Upper lobe of left lung (tissue), 6 donors: ENCODE measurements at places on chromosomes 16 and 17. TPM values are rescaled to one million over a fixed set of nuclear protein-coding genes. Genes with fewer than 3 reads are reported as not detected.

Gene CIBAR2
- 0.40 TPM for total RNA-seq

- no peak for DNase-seq
- H3K27me3 ChIP-seq, result no peaks in the 10 kb centered on the region
- peaks cover 10% of the 10 kb centered on the region for H3K4me1 ChIP-seq
These were observed 17.0 kb downstream of the MAP1LC3B start for GRCh38 chr16:87409153-87409552.

GRCh38 chr16:46850619-46851555, 19.9 kb upstream of the C16orf87 start:
- no peak for DNase-seq
- H3K4me3 ChIP-seq, result no peak overlapping the region
- no peak overlapping the region for H3K27ac ChIP-seq
- H3K36me3 ChIP-seq, result no peaks in the 10 kb centered on the region
- H3K4me1 ChIP-seq, result no peaks in the 10 kb centered on the region

- H3K27me3 ChIP-seq, result no peaks in the 10 kb centered on the region
- peaks cover 75% of the 10 kb centered on the region for H3K36me3 ChIP-seq
- no peaks in the 10 kb centered on the region for H3K4me1 ChIP-seq
These were observed 43.4 kb upstream of the ICAM2 start for GRCh38 chr17:64063766-64064224.

Gene MRC2
- 111 TPM for total RNA-seq
